ENCODE measurements at places on chromosomes 5 and 9.

- DNase-seq, result no peak
These were observed 457.6 kb downstream of the SLCO4C1 start for GRCh38 chr5:101838435-101838834.

DNA sequence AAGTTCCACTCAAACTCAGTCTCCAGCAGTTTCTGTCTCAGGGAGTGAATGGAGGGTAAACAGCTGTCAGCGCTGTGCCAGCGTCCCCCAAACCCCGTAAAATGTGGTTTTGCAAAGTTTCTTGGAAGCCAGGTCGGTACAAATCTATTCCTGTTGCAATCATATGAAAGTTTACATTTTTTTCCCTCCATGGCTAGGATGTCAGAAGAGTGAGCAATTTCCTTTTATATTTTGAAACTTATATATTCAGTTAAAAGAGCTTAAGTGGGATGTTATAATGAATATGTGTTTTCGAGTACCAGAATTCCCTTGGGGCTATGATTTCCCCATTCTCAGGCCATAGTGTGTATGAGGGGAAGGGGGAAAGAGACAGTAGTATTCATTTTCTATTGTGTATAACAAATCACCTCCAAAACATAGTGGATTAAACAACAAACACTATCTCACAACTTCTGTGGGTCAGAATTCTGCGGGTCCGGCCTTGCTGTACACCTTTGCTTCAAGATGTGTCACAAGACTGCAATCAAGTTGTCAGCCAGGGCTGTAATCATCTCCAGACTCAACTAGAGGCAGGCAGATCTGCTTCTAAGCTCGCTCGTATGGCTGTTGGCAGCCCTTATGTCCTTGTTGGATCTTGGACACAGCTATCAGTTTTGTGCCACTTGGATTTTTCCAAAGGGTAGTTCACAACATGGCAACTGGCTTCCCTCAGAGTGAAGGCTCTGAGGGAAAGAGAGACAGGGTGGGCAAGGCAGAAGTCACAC is 107.4 kb downstream of the SNX18 start:
- DNase-seq, result no peak

- DNase-seq, result no peak
These were observed 31.7 kb downstream of the MAPKAP1 start for GRCh38 chr9:125674981-125675973.

DNA sequence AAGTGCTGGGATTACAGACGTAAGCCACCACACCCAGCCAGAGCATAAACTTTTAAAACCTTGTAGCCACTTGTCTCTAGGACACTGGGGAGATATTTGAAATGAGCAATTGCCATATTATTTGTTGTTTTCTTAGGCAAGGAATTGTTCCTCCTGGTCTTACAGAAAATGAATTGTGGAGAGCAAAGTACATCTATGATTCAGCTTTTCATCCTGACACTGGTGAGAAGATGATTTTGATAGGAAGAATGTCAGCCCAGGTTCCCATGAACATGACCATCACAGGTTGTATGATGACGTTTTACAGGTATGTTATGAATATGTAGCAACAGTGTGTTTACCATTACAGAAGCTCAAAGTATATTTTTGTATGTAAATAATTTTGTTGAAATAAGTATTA is 30.5 kb downstream of the SFXN1 start:
- DNase-seq, result no peak

DNA sequence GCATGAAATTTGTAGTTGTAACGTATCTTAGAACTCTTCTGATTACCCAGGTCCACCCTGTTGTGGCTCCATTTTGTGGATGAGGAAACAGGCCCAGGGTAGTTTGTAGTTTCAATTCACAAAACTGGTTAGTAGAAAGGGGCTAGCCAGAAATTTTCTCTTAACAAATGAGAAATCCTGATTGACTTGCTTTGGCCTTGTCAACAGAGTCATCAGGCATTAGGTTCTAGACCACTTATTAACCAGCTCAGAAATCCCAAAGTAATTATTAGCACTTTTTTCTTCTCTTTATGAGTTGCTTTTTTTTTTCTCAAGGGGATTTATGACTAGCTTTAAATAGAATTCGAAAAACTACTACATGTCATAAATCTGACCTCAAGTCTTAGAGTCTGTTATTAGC is 160.2 kb downstream of the SH3GL2 start:
- no peak for DNase-seq

DNA sequence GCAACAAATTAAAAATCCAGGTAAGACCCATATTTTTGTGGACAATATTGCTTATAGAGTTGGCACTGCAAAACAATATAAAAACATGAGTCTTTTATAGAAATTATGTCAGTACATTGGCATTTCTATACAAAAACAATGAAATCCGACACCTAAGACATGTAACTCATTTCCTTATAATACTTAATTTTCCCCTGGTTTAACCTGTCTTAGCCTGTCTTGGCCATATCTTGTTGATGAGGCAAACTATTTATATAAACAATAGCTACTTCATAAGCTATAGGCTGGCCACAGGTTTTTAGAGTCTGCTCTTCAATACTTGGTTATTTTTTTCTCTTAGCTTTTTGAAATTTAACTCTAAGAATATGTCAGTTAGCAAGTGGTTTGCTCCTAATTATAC is 44.7 kb upstream of the IZUMO3 start:
- no peak for DNase-seq

GRCh38 chr9:114093031-114093471 is 6.0 kb downstream of the KIF12 start:
- no peak for DNase-seq

DNA sequence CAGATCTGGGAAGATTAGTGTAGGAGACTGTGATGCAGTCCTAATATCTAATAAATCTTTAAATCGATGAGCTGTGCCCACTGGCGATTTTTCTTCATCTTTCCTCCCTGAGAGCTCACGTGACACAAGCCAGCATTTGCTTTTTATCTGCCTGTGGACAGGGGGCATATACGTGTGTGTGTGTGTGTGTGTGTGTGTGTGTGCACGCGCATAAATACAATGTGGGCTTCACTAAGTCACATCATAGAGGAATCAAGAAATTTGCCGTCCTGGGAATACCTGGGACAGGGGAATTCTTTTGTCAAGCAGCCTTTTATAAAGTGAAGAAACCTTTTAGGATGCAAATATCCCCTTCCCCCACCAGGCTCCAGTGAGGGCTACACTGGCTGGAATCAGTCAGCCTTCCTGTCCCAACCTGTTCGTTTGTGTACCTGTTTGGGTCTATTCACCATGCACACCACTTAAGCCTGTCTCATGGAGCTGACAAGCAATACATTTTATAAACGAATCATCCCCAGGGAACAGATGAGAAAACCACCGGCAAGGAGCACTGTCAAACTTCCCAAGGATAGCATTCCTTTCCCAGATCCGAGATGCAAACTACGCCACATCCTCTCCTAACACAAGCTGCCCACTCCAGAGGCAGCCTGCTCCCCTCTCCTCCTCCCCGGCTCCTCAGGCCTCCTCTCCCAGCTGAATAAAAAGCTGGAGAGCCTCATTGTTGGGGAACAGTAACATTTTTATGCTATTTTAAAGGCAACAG is 2.7 kb downstream of the EPB41L4B start:
- no peak for DNase-seq

GRCh38 chr5:180332051-180332517 is 21.1 kb downstream of the GFPT2 start:
- no peak for DNase-seq

GRCh38 chr9:124622882-124623281 is 115.7 kb upstream of the NR5A1 start:
- no peak for DNase-seq
